ENCODE measurements at places on chromosomes 7 and 10. TPM values are rescaled to one million over a fixed set of nuclear protein-coding genes. Genes with fewer than 3 reads are reported as not detected.

The TNPO3 gene
- 108 TPM for total RNA-seq

- DNase-seq: no peak
These were observed 375.2 kb downstream of the ARL4A start for GRCh38 chr7:13062631-13063030.

The FOXP2 gene
- total RNA-seq: 0.28 TPM

DNA sequence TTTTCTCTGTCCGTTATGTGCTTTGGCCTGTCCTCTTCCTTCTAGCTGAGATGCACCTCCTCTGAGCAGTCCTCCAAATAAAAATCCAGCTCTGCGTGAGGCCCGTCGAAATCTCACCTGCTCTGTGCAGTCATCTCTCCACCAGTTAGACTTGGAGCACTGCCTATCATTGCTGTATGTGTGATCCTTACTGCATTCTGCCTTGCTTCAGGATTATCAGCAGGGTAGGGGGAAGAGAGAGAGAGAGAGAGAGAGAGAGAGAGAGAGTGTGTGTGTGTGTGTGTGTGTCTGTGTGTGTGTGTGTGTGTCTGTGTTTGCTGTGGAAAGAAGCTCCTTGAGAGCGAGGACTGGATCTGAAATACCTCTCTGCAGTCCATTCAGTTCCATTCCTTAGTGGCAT is 129.4 kb downstream of the CCNY start:
- DNase-seq: no peak

- DNase-seq: peak; percentile 26
These were observed 204.7 kb downstream of the ADRA2A start for GRCh38 chr10:111281516-111281915.

The GBX1 gene
- total RNA-seq: 0.62 TPM

The FZD8 gene
- 43.0 TPM for total RNA-seq

All from H7 (cell line).